CD8-positive, alpha-beta memory T cell (primary cell): ENCODE measurements at places on chromosomes 7 and 10.

DNA sequence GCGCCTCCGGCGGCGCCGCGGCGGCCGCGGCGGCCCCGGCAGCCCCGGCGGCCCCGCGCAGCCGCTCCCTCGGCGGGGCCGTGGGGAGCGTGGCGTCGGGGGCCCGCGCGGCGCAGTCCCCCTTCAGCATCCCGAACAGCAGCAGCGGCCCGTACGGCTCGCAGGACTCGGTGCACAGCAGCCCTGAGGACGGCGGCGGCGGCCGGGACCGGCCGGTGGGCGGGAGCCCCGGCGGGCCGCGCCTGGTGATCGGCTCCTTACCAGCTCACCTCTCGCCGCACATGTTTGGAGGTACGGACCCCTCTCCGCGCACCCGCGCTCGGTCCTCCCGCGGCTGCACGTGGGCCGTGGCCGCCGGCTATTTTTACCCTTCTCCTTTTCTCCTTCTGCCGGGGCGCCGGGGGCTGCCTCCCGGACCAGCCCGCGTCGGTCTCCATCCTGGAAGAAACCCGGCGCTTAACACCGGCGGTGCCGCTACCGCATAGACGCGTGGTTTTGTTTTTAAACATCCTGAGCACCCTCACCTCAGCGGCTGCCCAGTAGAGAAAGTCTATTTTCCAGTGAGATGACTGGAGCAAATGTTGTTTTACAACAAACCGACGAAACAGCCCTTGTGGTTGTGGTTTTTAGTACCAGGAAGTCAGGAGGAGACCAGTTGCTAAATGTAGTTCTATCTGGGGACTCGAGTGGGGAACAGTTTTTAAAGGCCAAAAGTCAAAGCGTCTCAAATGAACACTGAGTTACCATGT, 1.3 kb downstream of the ZNRF2 start:
- peak; percentile 68 for DNase-seq

DNA sequence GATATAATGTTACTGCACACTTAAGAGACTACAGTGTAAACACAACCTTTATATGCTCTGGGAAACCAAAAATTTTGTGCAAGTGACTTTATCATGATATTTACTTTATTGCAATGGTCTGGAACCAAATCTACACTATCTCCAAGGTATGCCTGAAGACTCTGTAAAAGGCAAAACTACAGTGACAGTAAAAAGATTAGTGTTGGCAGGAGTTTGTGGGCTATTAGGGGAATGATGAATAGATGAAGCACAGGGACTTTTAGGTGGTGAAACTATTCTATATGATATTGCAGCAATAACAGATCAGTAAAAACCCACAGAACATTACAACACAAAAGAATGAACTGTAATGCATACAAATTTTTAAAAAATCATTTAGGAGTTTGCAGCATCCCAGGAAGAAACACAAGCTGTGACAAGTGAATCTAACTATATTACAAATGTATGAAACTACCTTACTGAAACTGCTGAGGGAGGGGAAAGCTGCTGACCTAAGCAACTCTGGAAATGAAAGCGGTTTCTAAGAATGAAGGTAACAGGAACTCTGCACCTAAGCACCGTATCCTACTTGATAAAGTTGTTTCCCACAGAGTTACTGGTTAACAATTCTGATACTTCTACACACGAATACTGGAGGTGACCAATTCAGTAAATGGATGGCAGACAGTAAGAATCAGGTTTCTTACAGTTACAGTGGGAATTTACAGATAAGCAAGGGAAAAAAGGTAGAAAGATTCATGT, 82.6 kb downstream of the ATE1 start:
- DNase-seq: no peak

DNA sequence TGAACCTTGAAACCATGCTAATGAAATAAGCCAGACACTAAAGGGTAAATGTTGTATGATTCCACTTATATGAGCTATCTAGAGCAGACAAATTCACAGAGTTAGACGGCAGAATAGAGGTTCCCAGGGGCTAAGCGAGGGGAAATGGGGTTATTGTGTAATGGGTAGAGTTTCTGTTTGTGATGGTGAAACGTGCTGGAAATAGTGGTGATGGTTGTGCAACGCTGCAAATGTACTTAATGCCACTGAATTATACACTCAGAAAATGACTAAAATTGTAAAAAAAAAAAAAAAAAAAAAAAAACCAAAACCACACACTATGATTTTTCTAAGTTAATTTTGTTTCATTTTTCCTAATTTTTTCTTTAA, 30.0 kb downstream of the SFXN4 start:
- no peak for DNase-seq

DNA sequence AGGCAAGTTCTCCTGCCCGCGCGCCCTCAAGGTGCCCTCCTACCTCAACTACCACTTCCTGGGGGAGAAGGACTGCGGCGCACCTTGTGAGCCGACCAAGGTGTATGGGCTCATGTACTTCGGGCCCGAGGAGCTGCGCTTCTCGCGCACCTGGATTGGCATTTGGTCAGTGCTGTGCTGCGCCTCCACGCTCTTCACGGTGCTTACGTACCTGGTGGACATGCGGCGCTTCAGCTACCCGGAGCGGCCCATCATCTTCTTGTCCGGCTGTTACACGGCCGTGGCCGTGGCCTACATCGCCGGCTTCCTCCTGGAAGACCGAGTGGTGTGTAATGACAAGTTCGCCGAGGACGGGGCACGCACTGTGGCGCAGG, 1.4 kb downstream of the FZD1 start:
- DNase-seq: no peak

DNA sequence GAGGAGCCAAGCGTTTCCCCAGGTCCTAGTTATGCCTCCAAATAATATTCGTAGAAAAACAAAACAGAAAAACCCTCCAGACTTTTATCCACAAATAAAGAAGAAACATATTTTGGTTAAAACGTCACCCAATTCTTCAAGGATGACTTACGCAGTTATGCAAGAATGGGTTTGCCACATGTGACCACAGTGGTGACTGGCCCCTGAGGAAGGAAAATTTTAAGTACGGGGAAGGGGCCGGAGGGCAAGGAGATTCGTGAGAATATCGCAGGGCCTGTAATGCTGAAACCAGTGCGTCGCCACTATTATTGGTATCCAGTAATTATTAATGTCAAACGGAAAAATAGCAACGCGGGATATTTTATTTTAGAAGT, 537 bp upstream of the MRPS24 start:
- DNase-seq: no peak

DNA sequence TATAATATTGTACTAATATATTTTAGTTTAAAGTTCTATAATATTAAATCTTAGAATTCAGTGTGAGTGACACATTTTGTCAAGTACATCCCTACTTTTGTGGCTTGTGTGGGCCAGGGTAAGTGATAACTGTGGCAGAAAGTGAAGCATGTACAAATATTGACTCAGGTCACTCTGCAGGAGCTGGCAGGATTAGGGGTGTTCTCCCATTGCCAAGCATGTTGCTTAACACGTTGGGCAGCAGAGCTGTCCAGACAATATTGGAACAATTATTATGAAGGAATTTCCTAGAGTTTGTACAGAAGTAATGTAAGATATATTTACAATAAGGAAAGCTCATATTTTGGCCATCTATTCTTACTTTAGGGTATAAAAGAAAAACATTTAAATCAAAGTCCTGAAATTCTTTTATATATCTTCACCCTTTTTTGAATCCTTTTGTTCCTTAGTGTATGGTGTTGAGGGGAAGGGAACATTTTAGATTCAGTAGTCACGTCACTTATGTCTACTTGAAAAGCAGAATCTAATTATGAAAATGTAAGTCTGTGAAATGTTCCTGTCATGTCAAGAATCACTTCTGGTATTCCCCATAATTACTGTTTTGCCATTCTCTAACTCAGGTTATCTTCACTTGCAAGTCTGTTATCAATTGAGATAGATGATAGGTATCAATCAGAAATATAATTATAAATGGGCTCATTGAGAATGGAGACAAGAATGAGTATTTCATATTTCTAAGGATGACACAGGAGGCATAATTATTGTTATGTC, 4.0 kb downstream of the HDAC9 start:
- no peak for DNase-seq

GRCh38 chr7:121797657-121798452, 75.1 kb upstream of the PTPRZ1 start:
- DNase-seq: no peak
